ENCODE measurements at places on chromosomes 5 and 9.

DNA sequence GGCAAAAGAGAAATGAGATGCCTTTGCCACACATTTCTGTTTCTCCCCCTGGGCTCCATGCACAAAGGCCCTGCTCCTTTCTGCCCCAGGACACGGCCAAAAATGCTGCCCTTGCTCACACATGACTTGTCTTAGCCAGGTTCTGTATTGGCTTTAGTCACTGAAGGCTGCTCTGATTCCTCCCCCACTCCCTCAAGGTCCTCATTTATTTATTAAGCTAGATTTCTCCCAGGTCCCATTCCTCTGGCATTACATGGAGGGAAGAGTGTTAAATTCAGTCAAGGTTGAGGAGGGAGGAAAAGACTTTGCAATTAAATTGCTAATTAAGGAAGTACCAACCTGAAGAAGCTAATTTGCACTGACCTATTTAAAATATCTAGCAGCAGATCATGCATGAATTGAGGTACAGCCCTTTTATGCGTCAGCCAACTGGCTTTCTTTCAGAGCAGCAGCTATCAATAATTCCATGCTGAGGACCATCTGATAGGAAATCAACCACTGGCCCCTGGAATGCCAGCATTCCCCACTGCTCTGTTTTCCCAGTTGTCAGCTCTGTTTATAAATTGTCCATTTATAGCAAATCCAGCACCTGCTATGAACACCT is 81.2 kb upstream of the MAP3K1 start:
- no peak for DNase-seq

DNA sequence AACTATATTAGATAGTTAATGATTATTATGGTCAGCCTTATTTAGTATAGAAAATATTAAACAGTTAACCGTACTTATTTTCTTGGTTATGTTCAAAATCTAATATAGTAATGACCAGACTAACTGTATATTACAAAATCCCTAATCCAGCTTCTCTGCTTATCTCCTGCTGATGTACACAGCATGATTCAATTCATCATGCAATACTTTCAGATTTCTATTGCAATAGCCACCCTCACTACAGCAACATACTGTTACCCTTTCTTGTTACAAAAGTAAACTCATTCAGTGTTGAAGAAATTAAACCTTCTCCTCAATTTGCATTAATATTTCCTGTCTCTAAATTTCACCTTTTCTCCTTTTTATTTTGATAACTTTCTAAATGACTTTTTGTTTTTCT is 1375.0 kb upstream of the NUDT12 start:
- DNase-seq = no peak

DNA sequence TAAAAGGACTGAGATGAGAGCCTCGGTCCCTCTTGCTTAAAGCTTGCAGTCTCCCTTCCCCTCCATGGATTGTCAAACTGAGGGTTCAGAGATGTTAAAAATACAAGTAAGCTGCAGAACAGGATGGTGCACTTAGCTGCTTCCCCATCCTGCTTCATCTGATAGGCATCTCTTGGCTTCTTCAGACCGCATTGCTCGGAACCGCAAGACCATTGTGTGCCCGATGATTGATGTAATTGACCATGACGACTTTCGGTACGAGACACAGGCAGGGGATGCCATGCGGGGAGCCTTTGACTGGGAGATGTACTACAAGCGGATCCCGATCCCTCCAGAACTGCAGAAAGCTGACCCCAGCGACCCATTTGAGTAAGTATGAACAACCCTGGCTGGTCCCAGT is 65.5 kb upstream of the SAP30L start:
- DNase-seq = no peak

DNA sequence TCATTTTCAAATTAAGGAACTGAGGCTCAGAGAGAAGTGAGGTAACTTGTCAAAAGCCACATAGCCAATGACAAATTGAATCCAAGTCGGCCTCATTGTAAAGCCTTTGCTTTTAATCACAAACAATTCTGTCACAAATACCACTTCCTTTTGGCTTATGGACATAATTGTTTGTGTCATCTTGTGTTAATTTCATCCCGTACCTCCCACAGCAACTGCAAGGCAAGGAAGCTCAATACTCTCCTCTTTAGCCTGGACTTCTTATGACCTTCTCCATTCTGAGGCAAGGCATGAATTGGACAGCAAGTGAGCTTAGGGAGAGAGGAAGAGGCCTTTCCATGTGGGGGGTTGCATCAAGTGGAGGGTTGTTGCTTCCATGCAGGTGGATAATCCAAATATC is 62.2 kb upstream of the SLC2A8 start:
- DNase-seq = no peak

- no peak for DNase-seq
Observed at GRCh38 chr9:79254900-79255650, 316.7 kb upstream of the TLE4 start.

GRCh38 chr9:73741316-73741715 is 589.7 kb downstream of the ANXA1 start:
- no peak for DNase-seq

DNA sequence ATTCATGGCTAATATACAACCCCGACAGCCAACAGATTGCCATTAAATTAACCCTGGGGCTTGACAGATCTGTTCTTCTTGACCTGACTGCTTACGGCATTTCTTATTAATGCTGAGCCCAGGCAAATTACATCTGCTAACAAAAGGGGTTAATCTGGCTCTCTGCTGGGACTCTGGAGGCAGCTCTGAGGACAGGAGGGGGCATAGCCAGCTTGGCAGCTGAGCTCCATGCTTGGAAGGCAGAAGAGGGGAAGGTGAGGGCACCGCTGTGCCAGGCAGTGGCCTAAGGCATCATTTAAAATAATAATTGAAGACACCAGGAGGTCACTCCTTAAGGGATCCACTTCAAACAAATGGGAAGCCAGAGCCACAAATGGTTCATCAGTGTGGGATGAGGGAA is 126.0 kb upstream of the GPR151 start:
- DNase-seq = no peak

- DNase-seq = no peak
Observed at GRCh38 chr9:21084242-21084850, 6.6 kb upstream of the IFNB1 start.

GRCh38 chr9:105647595-105648349 is 14.5 kb upstream of the TAL2 start:
- DNase-seq = no peak

- no peak for DNase-seq
Observed at GRCh38 chr5:30523061-30523460, 670.4 kb upstream of the CDH6 start.

- DNase-seq = no peak
Observed at GRCh38 chr5:133317558-133317957, 265.7 kb downstream of the HSPA4 start.

DNA sequence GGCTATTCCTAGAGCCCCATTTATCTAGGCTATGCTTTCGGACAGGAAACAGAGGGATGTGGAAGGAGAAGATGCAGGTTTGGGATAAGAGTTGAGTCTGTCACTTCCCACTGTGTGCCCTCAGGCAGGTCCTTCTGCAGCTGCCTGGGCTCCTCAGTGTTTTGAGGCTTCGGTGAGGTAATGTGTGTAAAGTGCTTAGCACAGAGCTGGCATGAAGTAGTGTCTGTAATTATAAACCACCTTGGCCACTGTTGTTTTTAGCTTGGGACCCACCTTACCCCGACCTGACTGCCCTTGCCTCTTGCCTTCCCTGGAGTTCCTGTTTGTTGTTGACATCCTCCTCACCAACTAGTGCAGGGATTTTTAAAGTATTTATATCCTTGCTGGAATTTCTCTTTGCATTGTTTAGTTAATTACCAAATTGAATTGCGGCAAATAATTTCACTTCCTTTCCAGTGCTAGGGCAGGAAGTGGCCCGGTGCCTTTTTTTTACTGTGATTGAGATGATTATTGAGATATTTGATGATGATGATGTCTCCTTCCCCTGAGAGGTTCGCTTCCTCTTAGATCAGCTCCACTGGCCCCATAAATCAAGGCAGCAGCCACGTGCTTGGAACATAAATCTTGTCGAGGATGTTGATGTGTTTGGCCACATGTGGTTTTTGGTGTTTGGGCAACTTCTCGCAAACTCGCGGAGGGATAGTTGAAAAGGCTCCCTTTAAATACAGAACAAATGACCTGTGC is 38.3 kb upstream of the DAB2IP start:
- DNase-seq = no peak

- no peak for DNase-seq
Observed at GRCh38 chr5:129945774-129946270, 41.6 kb downstream of the CHSY3 start.

GRCh38 chr9:27766073-27766835 is 193.0 kb upstream of the C9orf72 start:
- DNase-seq = no peak

DNA sequence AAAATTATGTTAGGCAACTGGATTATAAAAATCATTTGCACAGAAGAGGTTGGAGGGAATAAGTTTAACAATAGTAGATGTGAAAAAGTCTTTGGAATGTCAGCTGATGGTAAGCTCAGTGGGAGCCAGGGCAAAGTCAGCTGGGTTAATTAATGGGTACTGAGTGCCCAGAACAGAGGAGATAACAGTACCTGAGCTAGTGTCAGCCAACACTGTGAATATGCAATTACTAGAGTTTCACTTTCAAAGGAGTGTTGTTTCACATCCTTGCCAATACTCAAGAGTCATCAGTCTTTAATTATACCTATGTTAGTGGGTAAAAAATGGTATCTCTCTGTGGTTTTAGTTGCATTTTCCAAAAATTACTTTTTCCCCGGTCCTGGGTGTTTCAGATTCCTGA is 135.1 kb downstream of the KIF4B start:
- DNase-seq = no peak

- no peak for DNase-seq
Observed at GRCh38 chr5:2810644-2811043, 59.2 kb upstream of the IRX2 start.

- no peak for DNase-seq
Observed at GRCh38 chr5:151906246-151906645, 18.4 kb downstream of the GLRA1 start.

DNA sequence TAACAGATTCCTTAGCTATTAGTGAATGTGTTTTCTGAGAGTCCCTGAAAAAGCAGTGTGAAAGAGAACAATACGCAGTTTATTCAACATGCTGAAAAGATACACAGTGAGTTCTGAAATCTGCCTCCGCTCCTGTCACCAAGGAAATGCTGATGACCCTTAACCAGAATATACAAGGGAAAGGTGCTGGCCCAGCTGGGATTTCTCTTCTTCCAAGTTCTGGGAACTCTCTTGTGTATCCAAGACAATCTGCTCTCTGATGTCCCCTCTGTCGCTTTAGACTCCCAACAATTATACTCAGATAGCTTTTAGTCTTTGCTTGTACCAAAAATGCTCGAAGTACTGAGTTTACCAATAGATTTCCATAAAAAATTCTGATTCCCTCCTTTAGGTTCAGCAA is 214.9 kb downstream of the TMEM167A start:
- DNase-seq = no peak

- DNase-seq = peak; percentile 42
Observed at GRCh38 chr9:131656356-131657036, 83.4 kb downstream of the RAPGEF1 start.

GRCh38 chr5:108801776-108802175 is 54.1 kb downstream of the FER start:
- no peak for DNase-seq

DNA sequence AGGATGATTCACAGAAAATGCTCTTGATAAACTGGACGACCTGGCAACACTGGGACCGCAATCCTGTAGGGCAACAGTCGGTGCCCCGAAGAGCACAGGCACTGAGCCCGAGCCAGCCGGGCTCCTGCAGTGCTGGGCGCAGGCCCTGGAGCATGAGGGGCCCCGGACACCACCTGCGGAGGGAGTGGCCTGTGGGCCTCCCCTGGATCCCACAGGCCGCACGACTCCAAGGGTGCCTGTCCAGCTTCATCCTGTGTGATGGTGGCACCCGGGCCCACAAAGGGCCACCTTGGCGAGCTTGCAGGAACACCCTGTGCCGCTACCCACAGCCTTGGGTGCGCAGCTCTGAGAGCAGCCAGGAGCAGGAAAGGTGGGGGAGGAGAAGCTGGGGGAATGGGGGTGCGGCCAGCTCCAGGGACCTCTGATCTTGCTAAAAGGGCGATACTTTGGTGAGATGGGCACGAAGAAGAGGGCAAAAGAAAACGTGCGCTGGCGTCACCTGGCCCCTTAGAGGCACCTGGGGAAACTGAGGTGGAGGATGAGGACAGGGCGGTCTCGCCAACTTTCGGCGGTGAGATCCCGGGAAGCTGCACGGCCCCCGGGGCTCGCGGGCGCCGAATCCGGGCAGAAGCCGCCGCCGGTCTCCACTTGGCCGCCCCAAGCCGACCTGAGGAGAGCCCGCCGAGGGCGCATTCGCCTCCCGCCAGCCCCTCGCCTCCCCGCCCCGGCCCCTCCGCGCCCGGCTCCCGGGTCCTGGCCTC is 722 bp downstream of the TBC1D9B start:
- DNase-seq = peak; percentile 30

- no peak for DNase-seq
Observed at GRCh38 chr9:92208693-92209524, 84.6 kb downstream of the IARS1 start.

DNA sequence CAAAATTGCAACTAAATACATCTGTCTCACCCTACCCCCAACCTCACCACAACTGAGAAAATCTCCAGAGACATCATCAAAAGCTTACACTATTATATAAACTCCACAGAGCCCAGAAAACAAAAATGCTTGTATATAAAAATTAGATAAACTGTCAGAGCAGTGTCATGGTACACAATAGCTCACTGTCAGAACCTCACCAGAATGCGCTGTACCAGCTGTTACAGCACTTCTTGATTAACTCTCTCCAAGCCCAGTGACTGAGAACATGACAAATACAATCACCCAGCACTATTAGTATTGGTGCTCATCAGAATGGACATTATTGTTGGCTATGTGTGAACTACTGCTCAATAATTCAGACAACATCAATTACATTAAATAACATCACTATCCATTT is 65.7 kb downstream of the ZDHHC21 start:
- DNase-seq = no peak

DNA sequence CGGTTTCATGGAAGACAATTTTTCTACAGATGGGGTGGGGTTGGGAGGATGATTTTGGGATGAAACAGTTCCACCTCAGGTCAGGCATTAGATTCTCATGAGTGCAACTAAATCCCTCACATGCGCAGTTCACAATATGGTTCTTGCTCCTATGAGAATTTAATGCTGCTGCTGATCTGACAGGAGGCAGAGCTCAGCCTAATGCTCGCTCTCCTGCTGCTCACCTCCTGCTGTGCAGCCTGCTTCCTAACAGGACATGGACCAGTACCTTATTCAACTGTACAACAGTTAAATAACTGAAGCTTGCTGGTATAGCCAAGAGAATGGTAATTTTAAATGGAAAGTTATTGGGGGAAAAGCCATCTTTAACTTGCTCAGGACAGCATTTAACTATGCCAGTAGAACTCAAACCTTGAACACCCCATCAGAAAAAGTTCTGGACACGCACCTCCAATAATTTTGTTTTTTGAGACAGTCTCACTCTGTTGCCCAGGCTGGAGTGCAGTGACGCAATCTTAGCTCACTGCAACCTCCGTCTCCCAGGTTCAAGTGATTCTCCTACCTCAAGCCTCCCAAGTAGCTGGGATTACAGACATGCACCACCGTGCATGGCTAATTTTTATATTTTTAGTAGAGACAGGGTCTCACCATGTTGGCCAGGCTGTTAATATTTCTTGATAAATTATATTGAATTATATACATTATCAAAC is 27.7 kb downstream of the HMGCR start:
- no peak for DNase-seq
